Activated CD8-positive, alpha-beta memory T cell treated with anti-CD3 and anti-CD28 coated beads for 36 hours (primary cell): ENCODE measurements at places on chromosomes 2 and 18. TPM values are rescaled to one million over a fixed set of nuclear protein-coding genes. Genes with fewer than 3 reads are reported as not detected.

The CRYGC gene
- total RNA-seq, result not detected

The ZNF514 gene
- 11.6 TPM for total RNA-seq

The CGREF1 gene
- 4.7 TPM for total RNA-seq

The RAB31 gene
- total RNA-seq, result 0.51 TPM

The CCDC148 gene
- total RNA-seq, result not detected

The G6PC2 gene
- total RNA-seq, result not detected

The TBR1 gene
- not detected for total RNA-seq

The THSD7B gene
- total RNA-seq, result not detected
